ENCODE measurements at places on chromosomes 3 and 15. TPM values are rescaled to one million over a fixed set of nuclear protein-coding genes. Genes with fewer than 3 reads are reported as not detected.

DNA sequence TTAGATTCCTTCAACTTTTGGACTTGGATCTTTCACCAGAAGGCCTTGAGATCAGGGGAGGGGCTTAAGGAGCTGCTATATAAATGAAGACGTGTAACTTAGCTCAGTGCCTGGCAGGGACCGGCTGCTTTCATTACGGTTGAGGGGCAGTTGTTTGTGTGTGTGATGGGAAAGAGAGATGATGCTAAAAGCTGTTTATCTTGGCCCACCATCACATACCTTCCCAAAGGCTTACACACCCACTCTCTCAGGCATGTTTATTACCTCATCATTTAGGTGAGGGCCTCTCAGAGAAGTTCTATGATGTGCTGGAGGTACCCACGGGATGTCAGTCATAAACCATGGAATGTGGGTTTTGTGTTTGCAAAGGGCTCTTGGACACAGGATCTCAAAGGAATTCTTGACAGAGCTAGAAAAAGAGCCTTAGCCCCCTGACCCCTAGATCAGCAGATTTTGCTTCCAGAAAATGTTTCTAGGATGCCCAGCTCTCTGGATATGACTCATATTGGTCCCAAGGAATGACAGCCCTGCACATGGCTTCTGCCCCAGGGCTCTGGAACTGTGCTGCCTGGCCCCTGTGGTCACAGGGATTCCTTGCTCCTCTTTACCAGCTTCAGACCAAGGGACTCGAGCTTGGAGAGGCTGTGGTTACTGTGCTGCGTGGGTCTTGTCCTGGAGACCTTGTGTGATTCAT is 15.9 kb upstream of the SMAD3 start:
- peak; percentile 36 for DNase-seq
- H3K27me3 ChIP-seq = no peaks in the 10 kb centered on the region
- peak overlapping the region; percentile 93 for H3K27ac ChIP-seq
- H3K4me1 ChIP-seq = peaks cover 22% of the 10 kb centered on the region
- H3K4me3 ChIP-seq = no peak overlapping the region

- no peak overlapping the region for H3K4me3 ChIP-seq
- H3K27ac ChIP-seq = no peak overlapping the region
- no peaks in the 10 kb centered on the region for H3K36me3 ChIP-seq
- no peaks in the 10 kb centered on the region for H3K27me3 ChIP-seq
These were observed 355.1 kb downstream of the GBE1 start for GRCh38 chr3:81406318-81406717.

DNA sequence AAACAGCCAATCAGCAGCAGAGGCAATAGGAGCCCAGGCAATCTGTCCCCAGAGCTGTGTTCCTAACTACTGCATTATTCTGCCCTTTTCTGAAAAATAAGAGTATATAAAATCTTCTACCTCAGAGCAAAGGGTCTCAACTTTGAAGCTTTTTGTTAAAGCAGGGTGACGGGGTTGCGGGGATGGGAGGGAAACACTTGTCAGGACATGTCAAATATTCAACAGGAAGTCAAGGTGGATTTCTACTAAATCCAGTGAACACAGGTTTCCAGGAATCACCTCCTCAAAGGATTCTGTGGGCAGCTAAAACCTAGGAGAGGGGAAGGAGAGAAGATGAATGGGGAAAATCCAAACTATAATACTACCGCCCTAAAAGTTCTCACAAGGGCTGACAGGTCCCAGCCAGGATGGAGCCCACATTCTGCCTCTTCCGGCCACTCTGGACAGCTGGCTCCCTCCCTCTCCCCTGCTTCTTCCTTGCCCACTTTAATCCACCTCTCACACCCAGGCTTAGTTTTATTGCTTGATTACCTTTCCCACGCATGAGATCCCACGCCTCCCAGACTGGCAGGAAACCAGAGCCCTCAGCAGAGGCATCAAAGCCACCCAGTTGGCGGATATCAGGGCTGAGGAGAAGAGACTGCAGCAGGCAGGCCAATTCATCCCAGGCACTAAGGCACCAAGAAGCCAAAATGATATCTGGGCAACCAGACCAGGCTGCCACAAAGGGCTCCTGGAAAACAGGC is 77.2 kb downstream of the OSBPL10 start:
- H3K36me3 ChIP-seq = no peaks in the 10 kb centered on the region
- H3K27ac ChIP-seq = no peak overlapping the region
- H3K27me3 ChIP-seq = no peaks in the 10 kb centered on the region
- DNase-seq = no peak

Gene ERICH6
- total RNA-seq = not detected

Gene C3orf18
- 2.6 TPM for total RNA-seq

- peaks cover 29% of the 10 kb centered on the region for H3K4me1 ChIP-seq
- H3K36me3 ChIP-seq = no peaks in the 10 kb centered on the region
- peak overlapping the region; percentile 62 for H3K27ac ChIP-seq
- peak; percentile 64 for DNase-seq
- no peak overlapping the region for H3K4me3 ChIP-seq
These were observed 14.9 kb upstream of the LEKR1 start for GRCh38 chr3:156811089-156811862.

- no peak overlapping the region for H3K4me3 ChIP-seq
- no peak for DNase-seq
- H3K27ac ChIP-seq = no peak overlapping the region
- H3K4me1 ChIP-seq = no peaks in the 10 kb centered on the region
- peaks cover 14% of the 10 kb centered on the region for H3K27me3 ChIP-seq
- H3K36me3 ChIP-seq = no peaks in the 10 kb centered on the region
These were observed 42.5 kb downstream of the MUC20 start for GRCh38 chr3:195763076-195763830.

- no peak for DNase-seq
- H3K27me3 ChIP-seq = no peaks in the 10 kb centered on the region
- H3K4me1 ChIP-seq = no peaks in the 10 kb centered on the region
- H3K27ac ChIP-seq = no peak overlapping the region
- H3K36me3 ChIP-seq = no peaks in the 10 kb centered on the region
These were observed 70.7 kb downstream of the WNT5A start for GRCh38 chr3:55416331-55416821.
